ENCODE measurements at places on chromosomes 3 and 15.

DNA sequence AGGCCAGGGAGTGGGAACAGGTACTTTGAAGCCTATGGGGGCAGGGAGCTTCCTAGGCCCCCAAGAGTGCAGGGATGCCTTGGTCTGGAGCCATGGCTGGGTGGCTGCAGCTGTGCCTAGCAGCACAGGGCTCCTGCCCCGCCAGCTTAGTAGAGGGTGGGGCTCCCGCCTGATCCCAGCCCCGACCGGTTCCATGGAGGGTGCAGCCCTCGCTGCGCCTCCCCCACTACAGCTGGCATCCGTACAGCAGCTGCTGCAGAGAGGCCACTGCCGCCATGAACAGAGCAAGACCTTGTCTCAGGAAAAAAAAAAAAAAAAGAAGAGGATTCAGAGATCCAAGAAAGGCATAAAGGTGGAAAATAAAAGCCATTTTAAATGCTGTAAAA is 277.2 kb downstream of the UBE2E2 start:
- no peak for DNase-seq

DNA sequence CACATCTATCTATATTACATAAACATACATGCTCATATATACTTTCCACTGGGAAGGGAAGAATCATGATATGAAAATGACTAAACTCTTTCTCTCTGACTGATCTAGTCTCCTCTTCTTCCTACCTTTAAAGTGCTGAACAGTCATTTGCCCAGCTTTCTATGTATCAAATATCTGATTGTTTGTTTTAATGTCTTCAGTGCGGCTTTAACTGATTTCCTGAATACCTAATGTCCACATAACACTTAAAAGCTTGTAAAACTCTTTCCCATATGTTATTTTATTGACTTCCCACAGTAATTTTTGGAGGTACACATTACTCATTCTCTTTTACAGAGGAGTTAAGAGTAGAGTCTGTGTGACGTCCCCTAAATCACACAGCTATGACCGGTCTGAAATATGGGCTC is 28.2 kb downstream of the CPOX start:
- DNase-seq: no peak

DNA sequence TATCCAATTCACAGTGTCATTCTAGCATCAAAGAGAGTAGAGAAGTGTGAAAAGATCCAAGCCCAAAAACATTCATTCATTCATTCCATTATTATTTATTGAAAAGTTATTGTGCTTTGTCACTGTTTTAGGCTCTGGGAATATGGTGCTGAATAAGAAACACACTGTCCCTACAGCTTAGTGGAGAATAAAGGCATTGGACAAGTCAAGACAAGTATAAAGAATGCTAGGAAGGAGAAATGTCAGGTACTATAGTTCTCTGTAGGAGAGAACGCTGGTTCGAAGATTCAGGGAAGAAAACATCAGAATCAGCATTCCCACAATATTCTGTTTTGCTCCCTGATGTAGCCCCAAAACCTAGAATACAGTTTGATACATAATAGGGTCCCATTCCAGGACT is 128.8 kb upstream of the CHRM5 start:
- no peak for DNase-seq

DNA sequence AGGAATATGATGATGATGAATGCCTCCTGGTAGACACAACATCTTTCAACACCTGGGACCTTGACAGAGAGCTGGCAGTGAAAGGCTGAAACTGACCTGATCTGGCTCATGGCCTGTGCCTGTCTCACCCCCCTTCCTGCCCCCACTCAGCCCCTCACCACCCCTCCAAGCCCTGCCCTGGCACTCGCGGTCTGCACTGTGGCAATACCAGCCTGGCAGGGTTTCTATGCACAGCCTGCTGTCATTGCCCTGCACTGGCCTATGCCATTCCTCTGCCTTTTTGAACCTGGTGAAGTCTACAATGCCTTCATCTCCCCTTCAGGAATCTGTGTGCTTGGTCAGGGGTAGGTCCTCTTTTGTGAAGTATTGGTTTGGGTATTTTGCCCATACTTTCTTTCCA is 56.5 kb downstream of the ACAD9 start:
- no peak for DNase-seq

DNA sequence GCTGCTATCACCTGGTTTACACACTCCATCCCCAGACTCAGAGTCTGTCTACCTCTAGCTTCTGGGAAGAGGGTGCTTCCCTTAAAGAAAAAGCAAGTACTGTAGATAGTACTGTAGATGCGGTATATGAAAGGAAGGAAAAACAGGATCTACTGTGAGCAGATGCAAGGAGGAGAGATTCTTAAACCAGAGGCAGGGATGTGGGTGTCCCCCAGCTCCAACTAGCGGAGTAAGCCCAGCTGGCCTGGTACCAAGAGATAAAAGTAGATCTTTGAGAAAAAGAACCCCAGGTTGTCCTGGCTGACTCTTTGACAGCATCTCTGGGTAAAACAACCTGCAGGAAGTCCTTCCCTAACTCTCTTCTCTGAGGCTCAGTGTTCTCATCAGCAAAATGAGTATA is 523.7 kb upstream of the PROK2 start:
- DNase-seq: no peak

DNA sequence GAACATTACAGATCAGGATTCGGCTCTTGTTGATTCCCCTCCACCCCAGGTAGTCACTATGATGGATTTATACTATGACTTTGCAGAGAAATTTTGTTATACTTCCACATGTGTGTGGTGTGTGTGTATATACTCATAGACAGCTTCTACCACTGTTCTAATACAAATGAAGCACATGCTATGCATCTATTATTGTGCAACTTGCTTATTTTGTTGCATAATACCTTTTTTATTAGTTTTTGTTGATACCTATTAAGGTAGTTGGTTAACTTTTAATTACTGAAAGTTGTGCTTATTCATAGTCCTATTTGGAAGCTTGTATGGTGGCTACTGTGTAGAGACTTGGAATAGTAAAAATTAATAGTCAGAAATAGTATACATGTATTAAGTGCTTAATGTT is 140.6 kb downstream of the CACNA2D3 start:
- DNase-seq: no peak

GRCh38 chr3:189708375-189708774 is 77.2 kb downstream of the TP63 start:
- no peak for DNase-seq

DNA sequence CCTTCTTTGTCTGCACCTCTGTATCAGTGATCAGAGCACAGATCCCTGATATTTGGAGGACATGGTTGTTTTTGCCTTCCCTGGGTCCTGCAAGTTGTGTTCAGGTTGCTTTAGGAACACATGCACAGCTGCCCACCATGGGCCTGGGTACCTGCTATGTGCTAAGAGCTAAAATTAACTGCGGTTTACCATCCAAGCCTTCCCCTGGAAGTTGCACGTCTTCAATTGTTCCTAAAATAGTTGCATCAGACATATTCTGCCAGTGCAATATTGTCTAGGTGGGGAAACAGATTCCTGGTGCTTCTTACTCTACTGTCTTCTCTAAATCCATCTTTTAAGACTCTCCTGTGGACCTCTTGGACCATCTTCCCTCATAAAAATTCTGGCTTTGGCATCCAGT is 80.9 kb downstream of the PDE8A start:
- DNase-seq: no peak

- DNase-seq: no peak
Measured at GRCh38 chr15:73026511-73027054, 25.7 kb upstream of the NEO1 start.

- DNase-seq: no peak
Measured at GRCh38 chr3:184949251-184949965, 137.4 kb downstream of the VPS8 start.

DNA sequence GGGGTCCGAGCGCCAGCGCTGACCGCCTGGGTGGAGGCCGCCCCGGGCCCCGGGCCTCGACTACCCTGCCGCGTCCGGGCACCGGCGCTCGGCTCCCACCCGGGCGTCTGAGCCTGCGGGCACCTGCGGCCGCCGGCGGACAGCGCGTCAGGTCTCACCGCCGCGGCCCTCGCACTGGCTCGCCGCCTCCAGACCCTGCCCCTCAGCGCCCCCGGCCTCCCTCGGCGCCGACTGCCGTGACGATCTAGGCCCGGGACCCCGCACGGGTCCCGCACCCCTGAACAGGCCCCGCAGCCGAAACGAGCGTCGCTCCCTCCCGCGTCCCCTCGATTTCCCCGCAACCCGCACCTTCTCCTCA is 297 bp downstream of the PRC1 start:
- DNase-seq: no peak

GRCh38 chr3:67419779-67420178 is 234.6 kb downstream of the SUCLG2 start:
- DNase-seq: no peak

DNA sequence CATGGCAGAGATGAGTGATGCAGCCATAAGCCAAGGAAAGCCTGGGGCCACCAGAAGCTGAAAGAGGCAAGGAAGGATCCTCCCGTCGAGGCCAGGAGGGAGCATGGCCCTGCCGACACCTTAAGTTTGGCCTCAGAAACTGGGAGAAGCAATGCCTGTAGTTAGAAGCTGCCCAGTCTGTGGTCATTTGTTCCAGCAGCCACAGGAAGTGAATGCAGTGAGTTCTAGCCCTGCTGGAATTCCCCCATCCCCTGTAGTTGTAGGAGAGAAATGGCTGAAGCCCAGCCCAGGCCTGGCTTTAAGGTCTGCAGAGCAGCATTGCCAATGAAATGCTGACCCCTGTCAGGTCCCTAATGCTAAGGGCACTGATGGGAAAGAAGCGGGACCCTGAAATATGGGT is 12.2 kb upstream of the CHSY1 start:
- DNase-seq: no peak

DNA sequence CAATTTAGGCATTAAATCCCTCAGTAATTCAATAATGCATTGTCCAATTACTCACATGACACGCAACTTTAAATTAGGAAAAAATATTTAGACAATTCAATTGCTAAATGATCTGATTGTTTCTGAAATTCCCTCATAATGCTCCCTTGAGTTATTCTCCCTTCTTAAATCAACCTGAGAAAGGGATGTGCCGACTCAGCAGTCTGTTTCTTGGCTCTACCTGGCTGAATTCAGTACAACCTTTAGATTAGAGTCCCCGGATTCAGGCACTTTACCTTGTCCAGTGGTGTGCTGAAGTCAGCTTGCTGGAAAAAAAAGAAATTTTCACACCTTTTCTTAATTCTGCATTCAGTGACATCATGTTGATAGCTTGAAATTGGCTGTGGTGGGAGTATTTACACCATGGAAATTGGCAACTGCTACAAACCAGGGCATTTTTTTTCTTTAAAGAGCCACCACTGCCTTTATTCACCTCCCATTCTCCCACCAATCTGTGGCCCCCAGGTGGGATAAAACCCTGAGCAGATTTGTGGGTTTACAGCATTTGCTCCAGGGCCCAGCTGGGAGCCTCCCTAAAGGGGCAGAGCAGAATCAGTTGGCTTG is 20.9 kb upstream of the LOXL1 start:
- DNase-seq: no peak

GRCh38 chr15:95930659-95931375 is 399.7 kb upstream of the NR2F2 start:
- DNase-seq: no peak

- no peak for DNase-seq
Measured at GRCh38 chr3:71582612-71583565, 639 bp downstream of the FOXP1 start.

- no peak for DNase-seq
Measured at GRCh38 chr3:197836244-197836643, 45.2 kb downstream of the LRCH3 start.

GRCh38 chr15:51369451-51369761 is 28.0 kb downstream of the GLDN start:
- DNase-seq: no peak

- no peak for DNase-seq
Measured at GRCh38 chr15:92149465-92149864, 244.2 kb upstream of the ST8SIA2 start.

GRCh38 chr15:70248116-70249025 is 150.7 kb upstream of the TLE3 start:
- no peak for DNase-seq

GRCh38 chr3:121980450-121980796 is 41.6 kb downstream of the ILDR1 start:
- no peak for DNase-seq

DNA sequence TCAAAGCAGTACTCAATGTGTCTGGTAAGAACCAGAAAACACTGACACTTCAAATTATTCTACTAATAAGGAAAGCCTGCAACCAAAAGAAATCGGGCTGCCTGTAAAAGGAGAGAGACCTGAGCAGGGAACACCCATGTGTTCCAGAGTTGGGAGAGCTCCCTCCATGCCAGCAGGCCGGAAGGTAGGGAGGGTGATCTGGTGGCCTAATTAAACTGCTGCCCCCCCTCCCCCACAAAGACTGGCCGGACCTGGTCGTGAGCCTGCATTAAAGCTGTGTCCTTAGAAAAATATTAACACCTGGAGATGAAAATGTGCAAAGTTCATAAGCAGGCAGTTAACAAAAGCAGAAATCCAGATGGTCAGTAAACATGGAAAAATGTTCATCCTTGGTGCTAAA is 170.6 kb upstream of the BHLHE40 start:
- DNase-seq: no peak

DNA sequence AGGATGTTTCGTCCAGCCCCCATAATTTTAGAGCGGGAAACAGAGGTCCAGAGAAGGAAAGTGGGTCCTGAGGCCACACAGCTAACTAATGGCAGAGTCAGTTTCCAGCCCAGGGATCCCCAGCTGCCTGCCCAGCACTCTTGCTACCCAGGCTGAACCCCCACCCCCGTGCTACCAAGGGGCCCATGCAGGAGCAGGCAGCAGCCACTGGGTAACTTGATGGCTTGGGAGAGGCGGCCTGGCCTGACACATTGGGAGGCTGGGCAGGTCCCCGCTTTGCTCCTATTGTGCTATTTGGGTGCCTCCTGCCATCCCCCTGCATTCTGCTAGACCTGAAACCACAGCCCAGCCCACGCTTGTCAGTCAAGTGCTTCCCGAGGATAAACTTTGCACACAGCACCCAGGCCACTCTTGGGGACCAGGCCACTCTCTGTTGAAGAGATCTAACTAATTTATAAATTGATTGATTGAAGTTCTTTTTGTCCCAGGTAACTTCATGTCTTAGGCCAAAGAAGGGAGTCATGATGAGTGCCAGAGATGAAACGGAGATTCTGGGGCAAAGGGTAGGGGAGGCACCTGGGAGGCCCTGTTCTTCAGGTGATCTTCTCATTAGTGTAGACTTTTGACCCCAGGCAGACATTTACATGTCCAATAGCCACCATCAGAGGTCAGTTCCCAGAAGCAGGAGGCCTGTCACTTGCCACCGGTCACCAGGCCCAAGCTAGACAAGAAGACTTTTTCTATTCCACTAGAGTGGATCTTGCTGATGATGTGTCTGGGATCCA is 7.0 kb downstream of the PAK6 start:
- DNase-seq: no peak

DNA sequence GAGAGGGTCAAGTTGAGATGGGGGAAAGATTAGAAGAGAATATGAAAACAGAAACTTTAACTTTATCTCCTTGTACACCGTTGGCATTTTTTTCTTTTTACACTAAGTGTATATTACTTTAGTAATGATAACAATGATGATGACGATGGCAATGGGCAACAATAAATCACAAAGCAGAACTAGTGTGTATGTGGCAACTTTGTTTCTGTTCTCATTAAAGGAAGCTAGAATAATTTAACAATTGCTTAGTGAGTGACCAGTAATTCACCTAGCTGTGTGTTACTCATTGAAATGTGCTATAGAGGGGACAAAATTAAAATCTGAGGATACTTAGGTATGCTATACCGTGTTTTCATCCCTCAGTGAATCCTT is 318.5 kb upstream of the TBL1XR1 start:
- DNase-seq: no peak

- DNase-seq: no peak
Measured at GRCh38 chr3:46866032-46866595, 2.9 kb upstream of the MYL3 start.

All from A549 (cell line).